HFF-Myc (cell line): ENCODE measurements at places on chromosomes 16 and 17.
A peak's percentile ranks its signal among the peaks of the same experiment; 100 is the strongest.

GRCh38 chr17:60720763-60721531, 43.3 kb downstream of the BCAS3 start:
- peak; percentile 49 for DNase-seq

DNA sequence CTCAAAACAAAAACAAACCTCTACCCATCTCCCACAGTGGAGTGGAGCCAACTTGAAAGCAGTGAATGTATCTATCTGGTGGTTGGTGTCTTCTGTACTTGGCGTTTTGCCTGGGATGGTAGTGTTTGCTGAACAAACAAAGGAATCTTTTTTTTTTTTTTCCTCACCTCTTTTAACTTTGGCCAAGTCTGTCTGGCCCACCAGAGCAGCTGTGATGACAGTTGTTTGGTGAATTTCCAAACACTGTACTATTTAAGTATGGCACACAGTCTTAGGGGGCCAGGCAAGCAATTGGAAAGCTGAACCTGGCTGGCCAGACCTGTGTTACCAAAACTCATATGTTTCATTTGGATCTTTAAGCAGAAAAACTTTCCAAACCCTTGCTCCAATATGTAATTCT, 101.8 kb upstream of the CDH13 start:
- DNase-seq: no peak

DNA sequence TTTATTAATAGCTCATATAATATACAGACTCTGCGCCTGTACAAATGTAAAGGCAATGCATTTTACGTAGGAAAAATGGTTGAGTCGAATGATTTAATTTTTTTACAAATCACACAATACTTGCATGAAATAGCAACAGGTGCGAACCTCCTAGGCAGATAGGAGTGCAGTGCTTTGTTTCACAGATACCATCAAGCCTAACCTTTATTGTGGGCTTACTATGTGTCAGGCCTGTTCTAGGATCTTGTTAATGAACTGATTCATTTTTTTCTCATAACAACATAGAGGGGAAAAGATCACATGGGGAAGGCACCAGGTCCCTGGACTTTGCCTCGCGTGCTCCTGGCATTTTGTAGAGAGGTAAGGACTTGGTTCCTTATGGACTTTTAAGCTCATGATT, 107.8 kb downstream of the PRKCB start:
- DNase-seq: no peak

- no peak for DNase-seq
These were observed 47.8 kb downstream of the HOXB1 start for GRCh38 chr17:48483004-48483403.

DNA sequence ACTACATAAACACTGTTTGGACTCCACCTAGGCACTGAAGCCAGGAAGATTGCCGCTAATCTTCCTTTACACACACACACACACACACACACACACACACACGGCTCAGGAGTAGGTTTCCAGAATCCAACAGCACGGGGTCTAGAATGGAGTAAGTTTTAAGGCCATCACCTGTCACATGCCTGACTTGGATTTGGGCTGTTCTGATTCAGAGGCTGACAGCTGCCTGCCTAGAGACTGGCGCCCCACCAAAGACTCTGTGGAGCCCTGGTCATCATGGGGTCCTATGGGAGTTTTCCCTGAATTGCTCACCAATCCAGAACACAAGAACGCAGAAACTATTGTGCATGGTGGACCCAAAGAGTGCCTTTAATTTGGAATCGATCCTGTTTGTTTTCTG, 10.9 kb downstream of the CDRT4 start:
- no peak for DNase-seq

- DNase-seq: no peak
These were observed 519.4 kb upstream of the WSB1 start for GRCh38 chr17:26774291-26775218.

- no peak for DNase-seq
These were observed 218.8 kb upstream of the CHMP6 start for GRCh38 chr17:80772906-80773242.
